ENCODE measurements at places on chromosomes 11 and 22.

DNA sequence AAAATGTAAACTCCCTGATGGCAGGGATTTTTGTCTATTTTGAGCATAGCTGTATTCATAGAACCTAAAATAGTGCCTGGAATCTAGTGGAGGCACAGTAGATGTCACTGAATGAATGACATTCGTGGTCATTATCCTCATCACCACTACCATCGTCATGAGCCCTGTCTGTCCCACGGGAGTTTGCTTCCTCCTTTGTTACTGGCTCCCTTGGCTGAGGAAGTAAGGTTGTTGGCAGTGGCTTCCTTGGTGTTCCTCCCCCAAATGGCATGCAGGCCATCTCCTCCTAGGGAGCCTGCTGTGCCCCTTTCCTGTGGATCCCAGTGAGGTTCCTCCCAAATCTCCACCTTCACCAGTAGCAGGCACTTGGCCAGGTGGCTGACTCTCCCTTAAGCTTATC, 183.0 kb downstream of the CEP164 start:
- peaks cover 78% of the 10 kb centered on the region for H3K27me3 ChIP-seq
- no peak overlapping the region for H3K4me3 ChIP-seq
- H3K36me3 ChIP-seq, result peaks cover 2% of the 10 kb centered on the region
- H3K27ac ChIP-seq, result no peak overlapping the region

DNA sequence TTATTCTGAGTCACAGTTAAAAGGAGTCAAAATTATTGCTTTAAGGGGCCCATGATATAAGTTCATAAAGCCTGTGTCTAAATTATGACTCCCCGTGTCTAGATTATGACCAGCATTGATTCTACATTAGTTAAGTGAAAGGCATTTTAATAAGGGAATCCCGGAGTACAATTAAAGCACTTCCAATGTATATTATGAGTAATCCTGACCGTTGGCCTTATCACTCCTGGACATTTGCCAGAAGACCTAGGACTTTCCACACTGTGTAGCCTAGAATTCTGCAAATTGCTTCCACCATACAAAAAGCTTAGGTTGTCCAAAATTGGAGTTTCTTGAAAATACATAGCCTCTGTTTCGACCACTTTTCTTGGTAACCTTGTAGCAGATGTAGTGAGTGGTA, 1292.6 kb downstream of the LRRC4C start:
- H3K27ac ChIP-seq, result no peak overlapping the region
- DNase-seq, result no peak
- no peaks in the 10 kb centered on the region for H3K27me3 ChIP-seq
- no peak overlapping the region for H3K4me3 ChIP-seq
- H3K4me1 ChIP-seq, result no peaks in the 10 kb centered on the region

- H3K4me3 ChIP-seq, result peak overlapping the region; percentile 59
- H3K27me3 ChIP-seq, result no peaks in the 10 kb centered on the region
- peak overlapping the region; percentile 79 for H3K27ac ChIP-seq
- peaks cover 17% of the 10 kb centered on the region for H3K36me3 ChIP-seq
- no peak for DNase-seq
These were observed 1.7 kb downstream of the KLHDC7B start for GRCh38 chr22:50547263-50547985.

DNA sequence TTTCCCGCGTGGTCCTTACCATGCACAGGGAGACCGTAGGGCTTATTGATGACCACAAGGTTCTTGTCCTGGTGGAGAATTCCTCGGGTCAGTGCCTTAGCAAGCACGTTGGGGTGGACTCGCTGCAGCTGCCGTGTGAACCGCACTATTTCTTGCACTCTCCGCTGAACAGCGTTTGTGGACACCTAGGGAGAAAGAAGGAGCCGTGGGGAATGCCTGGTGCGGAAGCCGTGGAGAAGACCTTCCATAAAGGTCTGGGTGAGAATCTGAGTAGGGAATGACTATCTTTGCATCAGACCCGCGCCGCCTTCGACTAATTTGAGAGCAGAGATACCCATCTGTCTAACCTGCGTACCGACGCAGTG, 597 bp downstream of the RPUSD4 start:
- H3K36me3 ChIP-seq, result peaks cover 25% of the 10 kb centered on the region
- H3K27ac ChIP-seq, result peak overlapping the region; percentile 99
- H3K4me1 ChIP-seq, result peaks cover 33% of the 10 kb centered on the region
- H3K4me3 ChIP-seq, result peak overlapping the region; percentile 100
- DNase-seq, result peak; percentile 4
- no peaks in the 10 kb centered on the region for H3K27me3 ChIP-seq

GRCh38 chr22:27108425-27109114, 451.2 kb downstream of the MIAT start:
- no peak overlapping the region for H3K4me3 ChIP-seq
- DNase-seq, result no peak
- H3K36me3 ChIP-seq, result no peaks in the 10 kb centered on the region
- no peaks in the 10 kb centered on the region for H3K4me1 ChIP-seq

- no peak overlapping the region for H3K4me3 ChIP-seq
- peaks cover 43% of the 10 kb centered on the region for H3K36me3 ChIP-seq
- H3K4me1 ChIP-seq, result peaks cover 37% of the 10 kb centered on the region
- H3K27me3 ChIP-seq, result no peaks in the 10 kb centered on the region
- DNase-seq, result no peak
These were observed 24.1 kb downstream of the NEAT1 start for GRCh38 chr11:65446446-65447277.

GRCh38 chr22:44604455-44604854, 97.5 kb upstream of the PRR5 start:
- no peak overlapping the region for H3K4me3 ChIP-seq
- H3K27me3 ChIP-seq, result peaks cover 32% of the 10 kb centered on the region
- H3K4me1 ChIP-seq, result no peaks in the 10 kb centered on the region
- no peak overlapping the region for H3K27ac ChIP-seq

DNA sequence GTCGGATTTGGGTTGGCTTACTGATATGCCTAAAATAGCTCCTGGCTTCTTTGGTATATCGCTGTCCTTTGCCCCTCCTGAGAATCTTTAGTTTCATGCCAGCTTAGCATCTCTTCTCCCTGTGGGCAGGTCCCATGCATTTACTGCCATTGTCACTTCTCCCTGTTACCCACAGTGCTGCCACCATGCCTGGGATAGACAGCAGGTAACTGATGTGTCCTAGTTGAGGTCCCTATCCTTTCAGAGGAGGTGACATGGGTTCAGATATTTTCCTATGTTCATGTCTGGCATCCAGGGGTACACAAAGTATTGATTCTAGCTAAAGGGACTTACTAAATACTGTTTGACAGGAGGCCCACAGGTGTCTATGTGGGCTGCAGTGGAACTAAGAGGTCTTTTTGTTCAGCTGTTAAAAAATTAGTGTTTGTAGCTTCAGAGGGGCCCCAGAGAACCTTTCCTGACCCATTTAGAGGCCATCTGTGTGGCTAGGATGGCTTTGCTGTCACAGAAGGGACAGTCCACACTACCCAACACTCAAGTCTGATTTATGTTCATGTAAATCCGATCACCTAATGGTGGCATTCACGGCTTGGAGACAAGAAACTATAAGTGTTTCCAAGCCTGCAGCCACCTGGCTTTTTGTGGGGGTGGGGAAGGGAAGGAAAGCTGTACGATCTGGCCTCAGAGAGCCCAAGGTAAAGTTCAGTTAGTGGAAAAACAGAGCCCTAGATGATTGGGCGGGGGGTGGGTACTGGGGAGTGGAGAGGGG, 8.5 kb downstream of the TIMP3 start:
- no peak overlapping the region for H3K27ac ChIP-seq
- DNase-seq, result no peak
- no peak overlapping the region for H3K4me3 ChIP-seq
- no peaks in the 10 kb centered on the region for H3K4me1 ChIP-seq

GRCh38 chr11:10886652-10887250, 28.9 kb upstream of the ZBED5 start:
- H3K4me1 ChIP-seq, result no peaks in the 10 kb centered on the region
- no peak overlapping the region for H3K27ac ChIP-seq
- no peaks in the 10 kb centered on the region for H3K36me3 ChIP-seq
- peaks cover 14% of the 10 kb centered on the region for H3K27me3 ChIP-seq
- no peak overlapping the region for H3K4me3 ChIP-seq

- no peak overlapping the region for H3K4me3 ChIP-seq
- no peak for DNase-seq
- no peaks in the 10 kb centered on the region for H3K4me1 ChIP-seq
- H3K36me3 ChIP-seq, result no peaks in the 10 kb centered on the region
These were observed 8.3 kb downstream of the PLXNB2 start for GRCh38 chr22:50298937-50299784.

DNA sequence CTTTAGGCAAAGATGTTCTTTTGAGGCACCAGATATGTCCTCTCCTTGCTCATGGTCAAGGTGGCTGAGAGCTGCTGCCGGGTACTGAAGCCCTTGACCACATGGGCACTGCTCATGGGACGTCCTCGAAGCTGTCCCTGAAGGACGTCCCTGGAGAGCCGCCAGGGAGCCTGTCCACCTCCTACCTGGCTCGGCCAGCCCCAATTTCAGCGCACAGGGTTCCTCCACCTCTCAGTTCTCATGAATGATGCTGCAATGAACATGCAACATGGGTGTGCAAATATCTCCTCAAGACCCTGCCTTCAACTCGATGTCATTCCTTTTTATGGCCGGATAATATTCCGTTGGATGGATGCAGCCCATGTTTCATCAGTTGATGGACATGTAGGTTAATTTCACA, 24.4 kb upstream of the TOLLIP start:
- no peak overlapping the region for H3K4me3 ChIP-seq
- no peaks in the 10 kb centered on the region for H3K27me3 ChIP-seq
- no peak for DNase-seq
- H3K4me1 ChIP-seq, result peaks cover 8% of the 10 kb centered on the region
- no peak overlapping the region for H3K27ac ChIP-seq

GRCh38 chr11:65488273-65489034, 10.4 kb upstream of the MALAT1 start:
- no peak overlapping the region for H3K27ac ChIP-seq
- H3K4me3 ChIP-seq, result no peak overlapping the region
- DNase-seq, result no peak
- no peaks in the 10 kb centered on the region for H3K4me1 ChIP-seq
- no peaks in the 10 kb centered on the region for H3K36me3 ChIP-seq

DNA sequence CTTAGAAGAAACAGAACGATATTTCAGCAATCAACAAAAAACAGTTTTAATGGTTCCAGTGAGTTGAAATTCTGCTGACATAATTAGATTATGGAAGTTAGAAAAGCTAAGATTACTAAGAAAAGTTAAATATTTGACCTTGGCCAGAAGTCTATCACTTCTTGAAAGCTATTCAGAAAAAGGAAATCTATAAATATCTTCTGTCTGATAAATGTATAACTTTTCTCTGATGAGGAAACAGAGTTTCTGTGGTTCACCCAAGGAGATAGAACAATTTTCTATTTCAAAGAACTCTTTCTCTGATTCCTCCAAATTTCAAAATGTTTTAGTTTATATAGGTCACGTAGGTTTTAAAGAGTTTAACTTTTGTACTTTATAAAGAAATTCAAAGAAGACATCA, 438.4 kb upstream of the CHORDC1 start:
- no peaks in the 10 kb centered on the region for H3K36me3 ChIP-seq
- H3K4me1 ChIP-seq, result no peaks in the 10 kb centered on the region
- no peak overlapping the region for H3K27ac ChIP-seq
- no peaks in the 10 kb centered on the region for H3K27me3 ChIP-seq

- no peak for DNase-seq
- no peaks in the 10 kb centered on the region for H3K36me3 ChIP-seq
- no peak overlapping the region for H3K27ac ChIP-seq
- no peaks in the 10 kb centered on the region for H3K4me1 ChIP-seq
- H3K4me3 ChIP-seq, result no peak overlapping the region
These were observed 15.3 kb upstream of the MUC5B start for GRCh38 chr11:1207401-1208143.

DNA sequence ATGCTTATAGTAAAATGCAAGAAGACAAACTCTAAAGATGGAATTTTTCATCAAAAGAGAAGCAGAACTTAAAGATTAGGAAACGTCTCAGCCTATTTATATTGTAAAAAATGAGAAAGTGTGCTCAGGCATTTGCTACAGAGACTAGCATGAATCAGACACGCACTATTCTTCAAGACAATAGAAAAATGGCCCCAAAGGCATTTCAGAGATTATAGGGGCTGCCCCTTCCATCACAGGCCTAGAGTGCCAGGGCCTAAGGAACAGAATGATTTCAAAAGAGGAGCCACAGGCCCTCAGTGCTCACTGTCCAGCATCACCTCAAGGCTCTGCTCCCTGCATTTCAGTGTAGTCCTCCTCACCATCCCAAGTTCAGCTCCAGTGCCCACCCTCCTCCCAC, 27.5 kb downstream of the TNKS1BP1 start:
- H3K27ac ChIP-seq, result no peak overlapping the region
- H3K4me3 ChIP-seq, result no peak overlapping the region
- DNase-seq, result no peak
- H3K4me1 ChIP-seq, result no peaks in the 10 kb centered on the region
- H3K27me3 ChIP-seq, result no peaks in the 10 kb centered on the region
- H3K36me3 ChIP-seq, result no peaks in the 10 kb centered on the region

DNA sequence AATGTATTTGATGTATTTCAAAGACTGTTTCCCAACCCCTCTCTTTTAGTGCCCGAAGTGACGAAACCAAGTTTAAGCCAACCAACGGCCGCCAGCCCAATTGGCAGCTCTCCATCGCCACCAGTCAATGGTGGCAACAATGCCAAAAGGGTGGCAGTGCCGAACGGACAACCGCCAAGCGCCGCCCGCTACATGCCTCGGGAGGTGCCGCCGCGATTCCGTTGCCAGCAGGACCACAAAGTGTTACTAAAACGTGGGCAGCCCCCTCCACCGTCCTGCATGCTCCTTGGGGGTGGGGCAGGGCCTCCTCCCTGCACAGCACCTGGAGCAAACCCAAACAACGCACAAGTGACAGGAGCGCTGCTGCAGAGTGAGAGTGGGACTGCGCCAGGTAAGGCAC, 84.1 kb downstream of the TNRC6B start:
- no peaks in the 10 kb centered on the region for H3K27me3 ChIP-seq
- DNase-seq, result no peak
- peaks cover 51% of the 10 kb centered on the region for H3K36me3 ChIP-seq

GRCh38 chr11:19802773-19803293, 90.2 kb downstream of the NAV2 start:
- no peaks in the 10 kb centered on the region for H3K4me1 ChIP-seq
- H3K36me3 ChIP-seq, result no peaks in the 10 kb centered on the region
- no peak overlapping the region for H3K27ac ChIP-seq
- no peak overlapping the region for H3K4me3 ChIP-seq
- DNase-seq, result no peak

- H3K4me1 ChIP-seq, result peaks cover 3% of the 10 kb centered on the region
- H3K4me3 ChIP-seq, result peak overlapping the region; percentile 48
- no peak for DNase-seq
- H3K27me3 ChIP-seq, result peaks cover 15% of the 10 kb centered on the region
These were observed 41.7 kb upstream of the BLID start for GRCh38 chr11:122157653-122158161.

DNA sequence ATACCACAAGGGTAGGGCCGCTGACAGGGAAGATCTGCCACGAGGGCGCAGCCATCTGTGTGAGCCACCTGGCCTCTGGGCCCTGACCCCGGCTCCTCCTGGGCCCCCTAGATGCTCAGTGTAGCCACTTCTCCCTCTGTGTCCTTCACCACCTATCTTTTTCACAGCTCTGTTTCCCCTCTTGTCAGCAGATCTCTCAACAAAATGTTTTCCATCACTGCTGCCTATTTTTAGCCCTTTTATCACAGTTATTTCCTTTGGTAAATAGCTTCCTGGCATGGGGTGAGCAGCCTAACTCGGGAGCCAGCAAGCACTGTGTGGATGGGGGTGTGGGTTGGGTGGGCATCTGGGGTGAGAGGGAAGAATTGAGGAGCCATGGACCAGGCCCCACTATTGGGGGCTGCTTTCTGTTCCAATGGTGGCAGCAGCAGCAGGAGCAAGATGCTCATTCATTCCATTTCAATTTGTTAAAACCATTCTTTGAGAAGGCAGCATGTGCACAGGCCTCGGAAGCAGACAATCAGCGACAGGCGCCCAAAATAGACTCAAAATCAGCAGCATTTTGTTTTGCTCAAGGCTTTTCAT, 135.2 kb upstream of the NAV2 start:
- H3K27me3 ChIP-seq, result no peaks in the 10 kb centered on the region
- no peak overlapping the region for H3K4me3 ChIP-seq
- H3K36me3 ChIP-seq, result no peaks in the 10 kb centered on the region
- H3K27ac ChIP-seq, result no peak overlapping the region
- no peaks in the 10 kb centered on the region for H3K4me1 ChIP-seq
- no peak for DNase-seq

All from effector memory CD8-positive, alpha-beta T cell (primary cell).